Hematopoietic multipotent progenitor cell treated with erythropoietin and hydrocortisone succinate and interleukin-3 and kit ligand, for 17 days (in vitro differentiated cells): ENCODE measurements at places on chromosomes 6 and 20.

- peak; percentile 32 for DNase-seq
Observed at GRCh38 chr6:90222724-90223198, 73.9 kb downstream of the BACH2 start.

GRCh38 chr6:45607798-45608197, 230.1 kb upstream of the SUPT3H start:
- DNase-seq, result no peak

DNA sequence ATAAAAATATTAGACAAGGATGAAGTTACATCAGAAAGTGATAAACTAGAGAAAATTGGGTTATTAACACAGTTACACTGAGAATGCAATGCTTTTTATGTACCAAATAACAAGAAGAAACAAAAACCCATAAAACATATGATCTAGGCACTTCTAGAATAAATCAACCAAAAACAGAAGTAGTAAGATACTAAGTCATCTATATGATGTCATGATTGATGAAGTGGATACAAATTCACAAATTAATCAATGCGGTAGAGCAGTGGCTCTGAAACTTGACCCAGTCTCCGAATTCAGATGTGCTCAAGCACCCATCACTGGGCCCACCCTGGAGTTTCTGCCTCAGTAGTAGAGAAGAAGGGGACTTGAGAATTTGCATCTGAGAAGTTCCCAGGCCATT, 112.1 kb upstream of the SSTR4 start:
- no peak for DNase-seq

DNA sequence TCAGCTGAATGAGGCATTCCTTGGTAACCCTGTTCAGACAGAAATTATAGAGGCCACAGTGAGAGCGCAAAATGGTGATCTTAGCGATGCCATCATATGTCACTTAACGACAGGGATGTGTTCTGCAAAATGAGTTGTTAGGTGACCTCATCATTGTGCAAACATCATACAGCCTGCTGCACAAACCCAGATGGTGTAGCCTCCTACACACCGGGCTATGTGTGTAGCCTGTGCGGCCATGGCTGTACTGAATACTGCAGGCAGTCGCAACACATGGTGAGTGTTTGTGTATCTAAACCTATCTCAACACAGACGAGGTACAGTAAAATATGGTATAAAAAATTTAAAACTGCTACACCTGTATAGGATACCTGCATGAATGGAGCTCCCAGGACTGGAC, 234.1 kb upstream of the PMEPA1 start:
- no peak for DNase-seq
